SK-N-SH (cell line): ENCODE measurements at places on chromosomes 4 and X. TPM values are rescaled to one million over a fixed set of nuclear protein-coding genes. Genes with fewer than 3 reads are reported as not detected.

- DNase-seq: no peak
These were observed 46.0 kb downstream of the CYLC1 start for GRCh38 chrX:83906921-83907320.

- no peak for DNase-seq
These were observed 34.0 kb upstream of the TBC1D9 start for GRCh38 chr4:140790171-140790570.

The GAK gene
- polyA plus RNA-seq: 35.9 and 36.1 TPM in 2 replicates

DNA sequence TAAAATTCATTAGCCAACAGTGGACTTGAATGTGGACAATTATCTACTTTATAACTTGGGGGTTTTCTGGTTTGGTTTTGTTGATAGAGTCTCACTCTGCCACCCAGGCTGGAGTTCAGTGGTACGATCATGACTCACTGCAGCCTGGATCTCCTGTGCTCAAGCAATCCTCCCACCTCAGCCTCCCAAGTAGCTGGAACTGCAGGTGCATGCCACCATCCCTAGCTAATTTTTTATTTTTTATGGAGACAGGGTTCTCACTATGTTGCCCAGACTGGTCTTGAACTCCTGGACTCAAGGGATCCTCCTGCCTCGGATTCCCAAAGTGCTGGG, 12.4 kb upstream of the ELF2 start:
- no peak for DNase-seq

The IRS4 gene
- polyA plus RNA-seq: not detected in 2 replicates
